GM04504 (cell line): ENCODE measurements at places on chromosomes 3 and 15.
A peak's percentile ranks its signal among the peaks of the same experiment; 100 is the strongest.

DNA sequence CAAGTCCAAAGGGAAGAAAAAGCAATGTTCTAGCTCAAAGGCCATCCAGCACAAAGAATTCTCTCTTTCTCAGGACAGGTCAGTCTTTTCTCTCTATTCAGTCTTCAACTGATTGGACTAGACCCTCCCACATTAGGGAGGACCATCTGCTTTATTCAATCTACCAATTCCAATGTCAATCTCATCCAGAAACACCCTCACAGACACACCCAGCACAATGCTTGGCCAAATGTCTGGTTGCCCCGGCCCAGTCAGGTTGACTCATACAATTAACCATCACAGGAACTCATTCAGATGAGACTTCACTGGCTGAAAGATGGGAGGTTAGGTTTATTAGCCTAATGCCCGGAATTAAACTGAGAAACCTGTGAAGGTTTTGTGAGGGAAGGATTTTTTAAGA, 32.4 kb downstream of the ACAN start:
- no peak for DNase-seq

DNA sequence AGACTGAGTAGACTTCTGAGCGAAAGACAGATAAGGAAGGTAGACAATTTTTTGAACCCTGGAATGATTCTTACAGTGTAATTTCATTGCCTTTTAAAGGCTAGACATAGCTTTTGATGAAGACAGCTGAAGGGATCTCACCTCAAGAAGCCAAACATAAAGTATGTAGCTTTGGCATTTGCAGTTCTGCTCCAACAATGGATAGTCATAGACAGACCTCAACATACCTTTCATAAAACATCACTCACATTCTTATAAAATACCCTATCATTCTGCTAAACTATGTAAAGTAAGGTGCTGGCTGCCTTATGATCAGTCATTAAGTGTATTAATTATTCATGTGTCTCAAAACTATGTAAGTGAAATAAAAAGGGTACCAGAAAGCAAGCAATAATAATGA, 70.0 kb downstream of the UBE3A start:
- no peak for DNase-seq

DNA sequence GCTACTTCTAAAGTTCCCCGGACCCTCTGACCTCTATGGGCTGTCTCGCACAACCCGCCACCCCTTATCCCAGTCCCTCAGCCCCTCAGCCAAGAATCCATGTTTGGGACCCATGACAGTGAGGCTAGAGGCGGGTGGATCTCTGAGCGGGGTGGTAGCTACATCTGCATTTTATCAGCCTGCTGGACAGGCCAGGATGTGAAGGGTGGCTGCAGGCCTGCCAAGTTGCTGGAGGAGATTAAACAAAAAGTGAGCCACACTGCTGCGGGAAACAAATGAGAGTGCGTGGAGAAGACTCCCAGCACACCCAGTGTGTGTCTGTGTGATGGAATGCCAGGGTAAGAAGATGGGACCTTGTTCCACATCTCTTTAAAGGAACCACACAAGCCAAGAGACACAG, 51.1 kb upstream of the SPATA12 start:
- no peak for DNase-seq

GRCh38 chr3:127119693-127120464, 73.1 kb upstream of the PRR23E start:
- no peak for DNase-seq

DNA sequence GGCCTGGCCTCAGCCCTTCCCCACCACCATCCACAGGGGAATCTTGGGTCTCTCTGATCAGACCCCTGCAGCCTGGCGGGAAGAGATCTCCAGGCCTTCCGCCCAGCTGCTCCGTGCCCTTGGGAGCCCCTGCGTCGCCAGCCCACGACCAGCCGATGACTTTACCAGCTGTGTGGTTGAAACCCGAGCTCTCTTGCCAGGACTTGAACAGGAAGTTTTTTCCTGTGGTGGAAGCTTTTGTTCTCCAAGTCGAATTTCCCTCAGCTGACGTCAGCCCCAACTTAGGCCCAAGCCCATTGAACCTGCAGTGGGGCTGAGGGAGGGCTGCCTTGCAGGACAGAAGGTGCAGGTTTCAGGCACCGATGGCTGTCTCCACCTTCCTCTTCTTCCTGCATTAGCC, 51.7 kb upstream of the SMAD3 start:
- no peak for DNase-seq

- no peak for DNase-seq
These were observed 59.4 kb downstream of the TMEM44 start for GRCh38 chr3:194573680-194574437.

DNA sequence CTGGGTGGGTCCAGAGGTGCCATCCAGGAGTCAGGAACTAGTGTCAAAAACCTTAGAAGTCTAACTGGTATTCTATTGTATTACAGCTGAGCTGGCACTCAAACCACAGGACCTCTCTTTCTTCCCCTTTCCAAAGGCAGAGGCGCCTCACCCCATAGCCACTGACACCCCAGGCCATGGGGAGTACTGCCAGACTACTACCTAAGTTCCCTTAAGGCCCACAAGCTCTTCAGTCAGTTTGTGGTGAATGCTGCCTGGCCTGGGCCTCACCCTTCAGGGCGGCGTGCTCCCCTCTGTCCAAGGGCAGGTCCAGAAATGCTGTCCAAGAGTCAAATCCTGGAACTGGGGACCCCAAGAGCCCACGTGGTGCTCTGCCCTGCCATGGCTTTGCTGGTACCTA, 43.0 kb upstream of the FGF7 start:
- DNase-seq: no peak

GRCh38 chr3:45689787-45690145, 570 bp downstream of the SACM1L start:
- no peak for DNase-seq

DNA sequence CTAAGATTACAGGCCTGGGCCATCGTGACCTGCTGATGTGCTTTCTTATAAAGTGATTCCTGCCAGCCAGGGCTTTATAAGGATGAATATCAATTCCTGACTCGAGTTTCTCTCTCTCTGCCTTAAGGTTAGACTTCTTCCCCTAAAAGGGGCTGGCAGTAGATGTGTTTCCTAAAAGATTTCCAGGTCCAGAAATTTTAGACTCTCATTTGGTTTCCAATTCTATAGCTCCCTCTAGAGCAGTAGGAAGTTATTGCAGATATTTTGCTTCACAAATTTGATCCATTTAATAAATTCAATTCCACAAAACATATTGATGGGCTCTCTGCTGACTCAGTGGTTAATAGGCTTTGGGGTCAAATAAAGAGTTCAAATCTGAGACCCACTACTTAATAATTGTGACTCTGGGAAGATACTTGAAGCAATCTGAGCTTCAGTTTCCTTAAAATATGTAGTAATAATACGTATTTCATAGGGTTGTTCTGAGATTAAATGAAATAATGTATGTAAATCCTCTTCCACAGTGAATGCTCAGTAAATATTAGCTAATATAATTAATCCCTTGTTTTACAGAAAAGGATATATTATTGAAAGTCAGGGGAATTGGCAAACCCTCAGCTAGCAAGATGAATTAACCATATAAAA, 2.1 kb downstream of the TRIM69 start:
- DNase-seq: peak; percentile 26

DNA sequence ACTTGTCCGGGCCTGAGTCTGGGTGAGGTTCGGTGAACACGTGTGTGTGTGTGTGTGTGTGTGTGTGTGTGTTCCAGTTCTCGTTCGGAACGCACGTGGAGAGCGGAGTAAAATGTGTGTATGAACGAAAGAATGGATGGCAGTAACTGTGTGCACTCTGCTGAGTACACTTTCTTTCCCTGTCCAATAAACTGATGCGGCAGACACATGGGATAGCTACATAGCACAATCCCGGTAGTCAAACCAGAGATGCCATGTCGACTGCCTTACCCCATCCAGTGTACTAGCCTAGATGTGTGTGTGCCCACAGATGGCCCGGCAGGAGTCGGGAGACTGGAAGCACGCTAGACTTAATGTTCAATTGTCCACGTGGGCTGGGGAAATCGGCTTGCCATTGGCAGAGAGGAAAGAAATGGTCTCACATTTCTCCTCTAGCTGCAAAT, 507 bp upstream of the GOLIM4 start:
- peak; percentile 78 for DNase-seq

DNA sequence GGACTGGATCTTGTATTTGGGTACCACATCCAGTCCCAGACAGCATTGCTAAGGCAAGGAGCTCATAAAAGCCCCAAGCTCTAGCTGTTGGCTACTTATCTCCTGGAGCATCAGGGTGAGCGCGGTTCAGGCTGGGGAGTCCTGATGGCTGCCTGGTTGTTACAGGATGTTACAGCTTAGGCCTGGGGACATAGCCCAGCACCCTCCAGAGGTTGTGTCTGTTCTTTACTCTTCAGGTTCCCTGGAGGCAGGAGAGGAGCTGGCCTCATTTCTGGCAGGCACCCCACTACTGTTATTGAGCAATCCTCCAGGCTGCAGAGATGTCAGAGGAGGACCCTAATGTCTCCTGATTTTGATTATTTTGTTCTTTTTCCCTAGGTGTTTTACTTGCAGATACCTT, 26.6 kb downstream of the APBA2 start:
- DNase-seq: no peak

DNA sequence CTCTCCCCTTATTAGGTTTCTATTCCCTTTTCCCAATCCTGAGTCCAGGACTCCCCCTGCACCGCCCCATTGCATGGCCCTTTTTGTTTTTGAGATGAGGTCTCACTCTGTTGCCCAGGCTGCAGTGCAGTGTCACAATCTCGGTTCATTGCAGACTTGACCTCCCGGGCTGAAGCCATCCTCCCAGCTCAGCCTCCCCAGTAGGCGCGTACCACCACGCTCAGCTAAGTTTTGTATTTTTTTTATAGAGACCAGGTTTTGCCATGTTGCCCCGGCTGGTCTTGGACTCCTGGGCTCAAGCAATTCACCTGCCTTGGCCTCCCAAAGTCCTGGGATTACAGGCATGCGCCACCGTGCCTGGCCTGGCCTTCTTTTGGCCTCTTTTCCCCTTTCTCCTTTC, 29.3 kb downstream of the PDIA5 start:
- DNase-seq: no peak

- DNase-seq: no peak
These were observed 811 bp downstream of the C3orf52 start for GRCh38 chr3:112086875-112087524.

DNA sequence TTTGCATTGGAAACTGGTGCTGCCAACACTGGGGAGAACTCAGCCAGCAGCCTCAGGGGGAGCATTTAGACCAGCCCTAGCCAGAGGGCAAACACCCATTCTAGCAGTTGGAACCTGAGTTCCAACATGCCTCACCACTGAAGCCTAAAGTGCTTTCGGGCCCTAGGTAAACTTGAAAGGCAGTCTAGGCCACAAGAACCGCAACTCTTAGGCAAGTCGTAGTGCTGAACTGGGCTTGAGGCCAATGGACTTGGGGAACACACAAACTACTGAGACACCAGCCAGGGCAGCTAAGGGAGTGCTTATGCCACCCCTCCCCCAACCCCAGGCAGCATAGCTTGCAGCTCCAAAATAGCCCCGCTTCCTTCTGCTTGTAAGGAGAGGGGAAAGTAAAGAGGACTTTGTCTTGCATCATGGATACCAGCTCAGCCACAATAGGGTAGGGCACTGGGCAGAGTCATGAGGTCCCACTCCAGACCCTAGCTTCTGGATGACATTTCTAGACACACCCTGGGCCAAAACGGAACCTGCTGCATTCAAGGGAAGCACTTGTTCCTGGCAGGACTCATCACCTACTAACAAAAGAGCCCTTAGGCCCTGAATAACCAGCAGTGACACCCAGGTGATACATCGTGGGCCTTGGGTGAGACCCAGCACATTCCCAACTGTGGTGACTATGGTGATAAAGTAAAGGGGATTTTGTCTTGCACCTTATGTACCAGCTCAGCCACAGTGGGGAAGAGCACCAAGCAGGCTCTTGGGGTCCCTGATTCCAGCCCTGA, 37.3 kb upstream of the TEX9 start:
- DNase-seq: no peak

GRCh38 chr15:50791486-50791885, 26.0 kb upstream of the SPPL2A start:
- no peak for DNase-seq

DNA sequence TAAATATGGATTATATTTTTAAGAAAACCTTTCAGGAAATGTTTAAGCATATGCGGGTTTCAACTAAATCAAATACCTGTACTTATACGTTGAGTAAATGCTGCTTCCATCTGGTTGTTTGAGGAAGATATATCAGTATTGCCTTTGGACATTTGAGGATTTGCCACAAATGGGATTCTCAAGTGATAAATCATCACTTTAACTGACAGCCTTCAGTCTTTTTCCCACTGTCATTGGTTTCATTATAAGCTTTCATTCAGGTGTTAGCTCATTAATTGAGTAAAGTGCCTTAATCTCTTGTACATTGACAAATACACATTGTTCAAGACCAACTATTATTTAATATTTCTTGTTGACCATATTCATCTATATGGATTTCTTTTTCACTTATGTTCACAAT, 217.2 kb downstream of the EDEM1 start:
- no peak for DNase-seq

GRCh38 chr3:189466004-189466403, 165.2 kb upstream of the TP63 start:
- DNase-seq: no peak

GRCh38 chr15:98705070-98705469, 56.7 kb downstream of the IGF1R start:
- no peak for DNase-seq

DNA sequence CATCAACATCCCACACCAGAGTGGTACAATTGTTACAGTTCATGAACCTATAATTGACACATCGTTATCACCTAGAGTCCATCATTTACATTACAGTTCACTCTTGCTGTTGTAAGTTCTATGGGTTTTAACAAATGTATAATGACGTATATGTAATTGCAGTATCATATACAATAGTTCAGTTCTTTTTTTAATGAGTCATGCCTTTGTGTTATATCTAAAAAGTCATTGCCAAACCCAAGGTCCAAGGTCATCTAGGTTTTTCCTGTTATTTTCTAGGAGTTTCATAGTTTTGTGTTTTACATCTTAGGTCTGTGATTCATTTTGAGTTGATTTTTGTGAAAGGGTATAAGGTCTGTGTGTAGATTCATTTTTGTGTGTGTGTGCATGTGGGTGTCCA, 160.9 kb upstream of the GALNT15 start:
- DNase-seq: no peak

DNA sequence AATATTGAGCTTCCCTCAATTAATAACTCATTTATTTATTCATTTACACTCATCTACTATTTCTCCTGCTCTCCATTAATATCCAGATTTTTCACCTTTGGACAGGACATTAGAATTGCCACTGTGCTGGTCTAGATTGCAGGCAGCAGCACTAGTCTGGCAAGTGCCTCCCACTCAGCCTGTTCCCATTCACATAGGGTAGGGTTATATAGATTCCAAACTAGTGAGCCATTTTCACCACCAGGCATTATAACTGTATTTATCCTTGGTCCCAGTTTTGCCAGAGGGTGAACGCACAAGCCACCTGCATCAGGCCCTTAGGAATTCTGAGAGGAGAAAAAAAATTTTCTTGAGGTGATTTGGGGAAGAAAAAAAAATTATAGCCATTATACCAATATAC, 44.5 kb downstream of the ANAPC13 start:
- no peak for DNase-seq

GRCh38 chr15:99303907-99304306, 52.6 kb downstream of the LRRC28 start:
- DNase-seq: no peak

- no peak for DNase-seq
These were observed 781.2 kb upstream of the GRM7 start for GRCh38 chr3:6079561-6080179.

- no peak for DNase-seq
These were observed 410.2 kb downstream of the GAP43 start for GRCh38 chr3:116033516-116033915.
